ENCODE measurements at places on chromosomes 6 and 20. TPM values are rescaled to one million over a fixed set of nuclear protein-coding genes. Genes with fewer than 3 reads are reported as not detected.

DNA sequence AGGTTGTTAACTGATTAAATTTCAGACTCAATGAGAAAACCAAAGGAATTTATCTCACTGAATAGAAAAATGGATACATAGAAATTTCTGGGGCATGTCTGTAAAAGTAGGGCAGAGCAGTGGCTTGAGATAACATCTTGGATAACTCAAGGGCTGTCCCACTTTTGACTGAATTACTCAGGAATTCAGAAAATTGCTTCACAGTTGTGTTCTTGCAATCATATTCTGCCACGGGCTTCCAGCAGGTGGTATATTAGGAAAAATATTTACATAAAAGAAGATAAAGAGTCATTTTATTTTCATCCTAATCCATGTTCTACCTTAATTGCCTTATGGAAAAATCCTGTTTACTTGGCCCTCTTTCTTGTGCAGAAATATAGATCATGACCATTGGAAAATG lies 156.4 kb upstream of the AKIRIN2 start:
- DNase-seq = no peak

GRCh38 chr6:33628401-33628964 lies 7.4 kb downstream of the ITPR3 start:
- no peak for DNase-seq

DNA sequence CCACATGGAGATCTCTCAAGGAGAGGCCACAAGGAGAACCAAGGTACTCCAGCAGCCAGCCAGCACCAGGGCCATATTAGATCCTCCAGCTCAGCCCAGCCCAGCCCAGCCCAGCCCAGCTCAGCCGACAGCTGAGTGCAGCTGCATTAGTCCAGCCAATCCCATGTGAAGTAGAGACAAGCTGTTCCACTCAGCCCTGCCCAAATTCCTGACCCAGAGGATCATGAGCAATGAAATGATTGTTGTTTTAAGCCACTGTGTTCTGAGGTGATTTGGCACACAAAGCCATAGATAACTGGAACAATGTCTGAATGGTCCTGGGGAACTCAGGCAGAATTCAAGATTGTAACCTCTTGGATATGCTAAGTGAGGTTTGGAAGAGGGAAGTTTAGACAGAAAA lies 59.5 kb upstream of the BMP2 start:
- no peak for DNase-seq

Gene NHSL1
- 71.3 TPM for total RNA-seq

Gene ISM1
- total RNA-seq = 1.6 TPM

Gene WFDC5
- total RNA-seq = not detected

Gene IL17A
- not detected for total RNA-seq
